ENCODE measurements at places on chromosomes 1 and 21.
A peak's percentile ranks its signal among the peaks of the same experiment; 100 is the strongest.

DNA sequence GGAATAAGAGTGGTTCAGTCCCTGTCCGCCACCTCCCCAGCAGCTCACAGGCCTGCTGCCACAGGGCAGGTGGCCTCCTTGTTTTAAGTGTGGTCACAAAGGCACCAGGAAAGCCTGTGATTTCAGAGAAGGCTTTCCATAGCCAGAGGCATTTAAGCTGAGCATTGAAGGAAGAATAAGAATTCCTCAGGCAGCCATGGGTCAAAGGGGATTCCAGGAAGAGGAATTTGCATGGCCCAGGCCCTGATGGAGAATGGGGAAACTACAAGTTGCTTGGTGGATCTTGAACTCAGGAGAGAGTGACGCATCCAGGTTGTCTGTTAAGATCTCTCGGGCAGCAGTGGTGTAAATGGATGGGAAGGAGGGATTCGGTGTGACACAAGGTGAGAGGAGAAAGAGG, 66.7 kb downstream of the KLHDC7A start:
- DNase-seq, result no peak

- no peak for DNase-seq
These were observed 52.0 kb upstream of the PDC start for GRCh38 chr1:186512698-186513457.

GRCh38 chr21:41672543-41672915, 94.3 kb downstream of the RIPK4 start:
- DNase-seq, result no peak

GRCh38 chr1:187999973-188000372, 1171.2 kb downstream of the PLA2G4A start:
- DNase-seq, result no peak

GRCh38 chr21:14720237-14720636, 174.1 kb upstream of the SAMSN1 start:
- no peak for DNase-seq

DNA sequence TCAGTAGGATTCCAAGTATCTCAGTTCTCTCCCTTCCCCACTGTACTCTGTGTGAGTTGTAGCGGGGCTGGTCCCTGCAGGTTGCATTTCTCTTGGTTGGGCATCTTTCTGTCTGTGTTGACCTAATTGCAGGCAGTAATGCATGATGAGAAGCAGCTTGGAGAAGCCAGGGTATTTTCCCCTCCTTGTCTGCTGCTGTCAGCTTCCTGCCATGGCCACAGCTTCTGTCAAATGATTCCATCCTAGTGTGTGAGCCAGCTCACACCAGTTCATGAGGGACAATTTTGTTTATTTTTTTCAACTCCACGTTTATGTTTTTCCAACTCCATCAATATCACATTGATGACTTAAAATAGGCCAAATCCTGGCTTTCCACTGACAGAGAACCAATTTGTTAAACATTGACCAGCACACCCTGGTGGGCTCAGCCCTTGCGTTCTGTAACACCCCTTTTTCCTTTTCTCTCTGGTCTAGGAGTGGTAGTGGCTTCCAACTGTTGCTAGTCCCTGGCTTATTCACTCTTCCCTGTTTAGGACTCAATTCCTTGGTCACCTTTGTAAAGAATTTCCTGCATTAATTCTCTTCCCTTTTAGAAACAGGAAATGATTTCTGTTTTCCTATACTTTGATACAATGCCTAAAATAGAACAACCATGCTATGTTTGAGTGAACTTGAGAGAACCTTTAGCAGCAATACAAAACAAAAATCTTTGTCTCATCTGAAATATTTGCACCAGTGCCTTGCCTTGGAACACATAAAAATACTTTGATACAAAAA, 44.9 kb upstream of the APOBEC4 start:
- no peak for DNase-seq

DNA sequence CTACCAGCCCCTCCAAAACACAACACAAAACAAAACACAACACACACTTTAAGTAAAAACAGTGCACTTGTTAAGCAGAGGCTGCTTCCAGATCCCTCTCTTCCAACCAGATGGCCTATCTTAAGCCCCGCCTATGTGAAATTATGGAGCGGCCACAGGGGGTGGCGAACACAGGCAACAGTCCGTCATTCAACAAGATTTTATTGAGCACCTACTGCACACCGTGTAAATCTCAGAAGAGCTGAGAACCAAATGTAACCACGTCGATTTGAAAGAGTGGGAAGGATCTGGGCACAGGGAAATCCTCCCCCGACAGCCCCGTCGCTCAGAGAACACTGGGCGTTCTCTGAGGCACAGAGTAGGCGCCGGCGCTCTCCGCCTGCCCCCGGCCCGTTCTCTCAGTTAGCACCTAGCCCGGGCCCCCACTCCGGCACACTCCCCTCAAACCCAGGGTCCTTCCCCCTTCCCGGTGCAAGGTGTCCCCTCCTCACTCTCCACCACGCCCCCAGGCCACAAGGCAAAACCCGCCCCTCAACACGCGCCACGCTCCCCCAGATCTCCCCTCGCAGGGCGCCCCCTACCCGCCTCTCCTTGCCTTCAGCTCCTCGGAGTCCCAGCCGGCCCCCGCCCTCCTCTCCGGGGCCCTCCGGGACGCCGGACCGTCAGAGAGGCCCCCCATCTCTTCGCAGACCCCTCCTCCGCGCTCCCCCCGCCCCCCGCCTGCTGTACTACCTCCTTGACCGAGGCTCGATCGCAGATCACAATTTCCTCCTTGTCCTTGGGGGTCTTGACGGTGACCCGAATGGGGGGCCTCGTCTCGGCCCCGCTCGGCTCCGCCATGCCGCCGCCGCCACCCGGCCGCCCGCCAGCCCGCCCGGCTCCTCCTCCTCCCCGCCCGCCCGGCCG, 483 bp downstream of the UBQLN4 start:
- DNase-seq, result peak; percentile 59

GRCh38 chr1:16612332-16613172, 812 bp downstream of the NBPF1 start:
- no peak for DNase-seq
